Stimulated activated CD8-positive, alpha-beta memory T cell treated with anti-CD3 and anti-CD28 coated beads, Interleukin-4, amount 100 ng/mL, for 4 hours (primary cell): ENCODE measurements at places on chromosomes 1 and 21.

- DNase-seq = no peak
Measured at GRCh38 chr21:41219498-41220207, 51.7 kb downstream of the BACE2 start.

DNA sequence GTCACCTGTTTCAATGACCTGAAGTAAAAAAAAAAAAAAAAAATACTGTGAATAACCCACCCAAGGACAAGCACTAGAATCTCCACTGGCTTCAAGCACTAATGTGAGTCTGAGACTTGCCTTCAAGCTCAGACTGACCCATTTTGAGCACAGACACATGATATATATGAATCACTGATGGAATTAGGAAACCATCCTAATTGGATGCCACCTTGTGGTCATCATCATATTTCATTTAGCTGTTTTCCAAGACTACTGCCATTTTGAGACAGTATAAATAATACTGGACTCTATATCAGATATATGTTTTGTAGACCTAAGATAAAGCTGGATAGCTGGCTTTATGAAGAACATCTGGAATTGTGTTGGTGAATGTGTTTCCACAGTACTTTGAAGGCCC, 1232.0 kb downstream of the KCNT2 start:
- no peak for DNase-seq

DNA sequence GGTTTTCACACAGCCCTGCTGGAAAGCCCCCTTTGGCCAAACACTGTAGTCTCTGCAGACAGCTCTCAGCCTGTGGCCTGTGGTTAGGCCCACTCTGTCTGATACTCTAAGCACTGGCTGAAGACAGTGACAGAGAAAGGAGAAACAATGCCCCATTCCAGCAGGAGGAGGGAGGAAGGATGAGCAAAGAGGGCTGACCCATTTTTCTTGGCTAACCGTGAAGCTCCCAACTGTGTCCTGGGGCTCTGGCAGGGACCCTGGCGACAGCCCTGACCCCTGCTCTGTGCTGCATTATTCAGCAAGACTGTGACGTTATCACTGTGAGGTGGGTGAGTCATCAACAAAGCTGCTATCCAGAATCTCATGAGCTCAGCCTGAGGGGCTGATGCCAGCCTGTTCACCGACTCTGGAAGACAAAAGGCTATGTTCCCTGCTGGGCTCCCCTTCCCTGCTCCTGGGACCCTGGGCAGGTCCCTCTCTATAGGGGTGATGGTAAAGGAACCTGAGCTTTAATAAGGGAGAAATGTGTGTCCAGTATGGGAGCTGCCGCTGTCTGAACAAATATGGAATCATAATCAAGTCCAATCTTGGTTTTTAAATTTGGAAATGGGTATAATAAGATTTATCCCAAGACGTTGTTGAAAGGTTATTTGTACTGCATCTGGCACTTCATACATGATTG, 107.0 kb downstream of the RHOU start:
- DNase-seq = no peak

DNA sequence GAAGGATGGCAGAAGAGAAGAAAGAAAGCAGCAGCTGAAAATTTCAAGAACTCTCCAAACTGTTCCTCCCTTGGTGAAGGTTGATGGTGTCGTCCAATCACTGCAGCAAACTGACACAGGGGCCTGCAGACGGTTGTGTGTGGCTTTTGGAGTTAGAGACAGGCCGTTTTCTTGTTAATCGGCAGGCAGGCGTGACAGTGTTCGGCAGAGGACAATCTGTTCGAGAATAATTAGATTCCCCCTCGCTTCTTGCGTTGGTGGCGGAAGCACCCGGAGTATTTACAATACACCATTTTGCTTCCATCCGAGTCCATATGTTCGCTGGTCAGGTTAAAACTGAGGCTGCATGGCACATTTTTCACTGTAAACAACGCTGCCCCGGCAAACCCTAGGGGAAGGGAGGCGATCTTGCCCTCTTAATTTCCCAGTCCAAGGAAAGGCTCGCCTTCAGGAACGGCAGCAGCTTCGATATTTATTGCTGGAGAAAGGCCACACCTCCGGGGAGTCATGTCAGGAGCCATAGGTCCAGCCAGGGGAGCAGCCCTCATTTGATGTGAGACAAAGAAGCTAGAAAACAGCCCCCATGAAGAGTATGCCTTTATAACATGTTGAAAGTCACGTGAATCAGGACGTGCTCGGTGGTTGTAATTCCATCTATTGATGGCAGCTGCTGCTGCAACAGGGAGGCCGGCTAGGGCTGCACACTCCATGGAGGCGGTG, 360.1 kb downstream of the SMYD3 start:
- no peak for DNase-seq

GRCh38 chr21:38377165-38378088, 120.6 kb downstream of the KCNJ15 start:
- no peak for DNase-seq

DNA sequence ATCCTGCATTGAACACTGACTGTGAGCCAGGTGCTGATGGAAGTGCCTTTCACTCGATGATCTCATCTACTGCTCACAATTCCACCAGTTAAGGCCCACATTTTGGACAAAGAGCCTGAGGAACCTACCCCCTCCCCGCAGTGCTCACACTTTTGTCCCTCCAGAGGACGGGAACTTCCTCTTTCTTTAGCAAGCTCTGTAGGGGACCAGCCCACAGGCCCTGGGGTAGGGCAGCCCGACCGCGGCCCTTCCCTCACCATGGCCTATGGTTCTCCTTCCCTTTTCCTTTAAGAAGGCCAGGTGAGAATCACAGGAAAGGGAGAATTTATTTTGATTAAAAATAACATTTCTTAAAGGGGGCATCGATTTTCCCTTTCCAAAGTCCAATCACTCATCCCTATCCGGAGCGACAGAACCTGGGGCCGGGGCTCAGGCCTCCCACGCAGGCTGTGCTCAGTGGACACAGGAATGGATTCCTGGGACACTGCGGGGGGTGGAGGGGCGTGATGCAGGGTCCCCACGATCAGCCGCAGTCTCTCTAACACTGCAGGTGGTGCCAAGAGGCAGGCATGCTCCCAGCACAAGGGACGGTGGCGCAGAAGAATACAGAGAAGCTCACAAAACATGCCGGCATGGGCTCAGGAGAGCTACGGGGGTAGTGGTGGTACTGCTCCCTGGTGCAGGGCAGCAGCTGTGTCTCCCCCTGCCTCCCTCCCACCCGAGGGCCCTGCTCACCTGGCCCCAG, 8.9 kb upstream of the KCNE1 start:
- no peak for DNase-seq

GRCh38 chr1:62597281-62597680, at the start of gene ANGPTL3:
ANGPTL3 (plus strand) TSS chr1:62597520; CDS start chr1:62597567, 47 bp downstream.
- DNase-seq = no peak

DNA sequence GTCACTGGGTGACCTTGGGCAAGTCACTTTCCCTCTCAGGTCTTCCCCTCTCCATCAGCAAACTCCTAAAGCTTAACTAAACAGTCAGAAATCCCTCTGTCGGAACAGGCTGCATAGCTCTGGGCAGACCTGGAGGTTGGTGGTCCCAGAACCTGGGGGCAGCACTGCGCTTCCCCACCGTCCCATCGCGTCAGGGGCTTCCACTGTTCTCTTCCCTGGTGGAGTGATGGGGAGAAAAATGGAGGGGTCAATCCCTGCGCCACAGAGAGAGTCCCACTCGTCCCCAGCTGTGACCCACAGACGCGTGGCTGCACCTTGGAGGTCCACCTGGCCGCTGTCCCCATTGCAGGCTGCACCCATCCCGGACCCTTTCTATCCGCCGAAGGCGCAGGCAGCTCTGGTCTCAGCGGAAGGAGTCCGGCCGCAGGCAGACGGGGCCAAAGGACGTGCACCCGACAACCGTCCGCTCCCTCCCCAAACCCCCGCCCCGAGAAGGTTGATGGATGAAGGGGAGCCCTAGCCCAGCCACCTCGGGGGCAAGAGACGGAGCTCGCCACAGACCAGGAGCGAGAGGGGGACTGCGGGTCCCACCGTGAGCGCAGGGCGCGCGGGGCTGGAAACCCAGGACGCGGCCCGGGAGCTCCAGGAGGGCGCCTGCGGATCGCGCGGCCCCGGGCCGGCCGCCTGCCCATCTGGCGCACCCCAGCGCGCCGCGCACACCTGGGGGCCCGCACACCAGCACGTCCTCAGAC, 588 bp upstream of the WNT3A start:
- no peak for DNase-seq

DNA sequence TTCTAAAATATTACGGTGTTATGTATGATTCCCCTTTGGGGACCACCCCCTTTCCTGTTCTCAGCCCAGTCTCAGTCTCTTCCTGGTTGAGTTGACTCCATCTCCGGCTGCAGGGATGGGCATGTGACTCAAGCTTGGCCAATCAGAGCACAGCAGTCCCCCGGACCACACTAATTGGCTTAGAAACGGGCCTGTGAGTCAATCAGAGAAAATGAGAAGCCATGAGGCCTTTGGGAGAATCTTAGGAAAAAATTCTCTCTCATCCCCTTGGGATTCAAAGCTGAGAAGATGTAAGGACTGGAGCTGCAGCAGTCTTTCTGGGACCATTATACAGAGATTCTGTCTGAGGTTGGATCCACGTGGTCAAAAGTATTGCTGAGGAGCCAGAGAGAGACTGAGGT, 10.7 kb upstream of the FHAD1 start:
- no peak for DNase-seq

GRCh38 chr21:30209601-30210000, 6.3 kb downstream of the CLDN8 start:
- no peak for DNase-seq

DNA sequence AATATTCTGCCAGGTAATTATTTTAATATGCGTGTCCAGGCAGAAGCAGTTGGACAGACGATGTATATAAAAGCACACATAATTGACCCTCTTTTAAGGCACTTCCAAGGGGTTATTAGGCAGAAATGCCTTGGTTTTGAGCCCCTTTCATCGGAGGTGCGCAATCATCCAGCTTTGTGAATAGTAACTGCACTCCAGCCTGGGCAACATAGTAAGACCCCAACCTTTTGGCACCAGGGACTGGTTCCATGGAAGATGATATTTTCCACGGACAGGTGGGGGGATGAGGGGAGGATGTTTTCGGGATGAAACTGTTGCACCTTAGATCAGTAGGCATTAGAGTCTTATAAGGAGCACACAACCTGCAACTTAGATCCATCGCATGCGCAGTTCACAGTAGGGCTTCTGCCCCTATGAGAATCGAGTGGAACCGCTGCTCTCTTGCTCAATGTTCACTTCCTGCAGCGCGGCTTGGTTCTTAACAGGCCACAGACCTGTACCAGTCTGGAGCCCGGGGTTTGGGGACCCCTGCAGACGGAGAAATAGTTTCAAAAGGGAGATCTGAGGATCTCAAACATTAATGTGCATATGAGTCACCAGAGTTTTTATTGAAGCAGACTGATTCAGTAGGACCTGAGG, 1.8 kb upstream of the MCOLN2 start:
- peak; percentile 33 for DNase-seq

DNA sequence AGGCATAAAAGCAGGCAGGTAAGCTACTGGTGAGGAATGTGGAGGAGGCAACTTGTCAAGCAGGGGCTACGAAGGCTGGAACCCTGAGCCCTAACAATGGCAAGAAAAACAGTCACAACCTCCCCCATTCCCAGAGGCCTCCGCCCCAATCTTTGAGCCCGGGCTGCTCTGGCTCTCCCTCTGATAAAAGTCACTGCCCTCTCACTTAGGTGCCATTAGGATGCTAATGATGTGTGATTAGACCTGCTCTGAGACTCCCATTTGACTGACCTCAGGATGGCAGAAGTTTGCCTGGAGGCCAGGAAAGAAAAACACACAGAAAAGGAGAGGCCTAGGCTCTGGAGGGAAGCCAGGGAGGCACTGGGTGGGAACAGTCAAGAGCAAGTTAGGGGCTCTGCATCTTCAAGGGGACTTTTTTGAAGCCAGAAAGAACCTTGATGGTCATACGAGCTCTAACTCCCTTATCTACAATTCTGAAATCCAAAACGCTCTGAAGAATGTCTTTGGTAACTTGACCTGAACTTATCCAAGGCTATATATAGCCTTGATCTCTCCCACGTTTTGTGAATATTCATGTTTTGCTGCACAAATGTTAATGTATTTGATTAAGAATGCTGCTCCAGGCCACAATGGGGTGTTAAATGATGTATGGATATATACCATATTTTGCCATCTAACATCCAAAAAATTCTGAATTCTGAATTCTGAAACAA, 98.9 kb downstream of the TRABD2B start:
- DNase-seq = no peak

- DNase-seq = no peak
Measured at GRCh38 chr1:205568469-205569361, 63.1 kb downstream of the ELK4 start.

DNA sequence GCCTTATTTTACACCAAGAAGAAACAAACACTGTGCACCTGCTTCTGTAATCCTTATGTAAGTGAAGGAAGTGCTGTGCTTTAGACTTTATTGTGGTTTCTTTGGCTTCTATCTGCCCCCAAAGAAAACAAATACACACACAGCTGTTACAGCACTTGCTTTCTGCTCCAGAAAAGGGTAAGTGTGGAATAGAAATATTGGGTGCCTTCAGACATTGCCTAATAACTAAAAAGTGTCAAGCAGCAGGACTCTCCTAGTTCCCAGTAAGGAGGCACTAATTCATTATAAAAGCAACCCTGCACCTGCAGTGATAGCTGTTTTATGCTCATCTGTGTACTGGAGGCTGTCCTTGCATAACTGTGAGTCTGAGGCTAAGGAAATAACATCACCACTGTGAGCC, 23.4 kb upstream of the PRRX1 start:
- no peak for DNase-seq

DNA sequence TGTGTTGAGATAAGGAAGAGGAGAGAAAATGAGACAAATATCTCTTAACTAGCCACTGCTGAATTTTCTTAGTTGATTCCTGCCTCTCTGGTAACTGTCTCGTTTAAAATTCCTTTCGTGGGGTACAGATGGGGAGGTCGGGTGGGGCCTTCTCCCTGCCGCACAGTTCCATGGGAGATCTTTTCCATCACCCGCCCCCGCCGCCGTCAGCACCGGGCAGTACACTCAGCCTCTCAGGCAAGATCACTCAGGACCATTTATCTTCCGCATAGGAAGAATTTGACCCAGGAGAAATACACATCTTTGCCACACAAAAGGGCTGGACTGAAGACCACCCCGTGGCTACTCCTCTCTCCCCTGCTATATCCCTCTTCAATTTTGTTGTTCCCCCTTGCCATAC, 2.3 kb upstream of the VPS26C start:
- DNase-seq = no peak

- no peak for DNase-seq
Measured at GRCh38 chr1:87052961-87053360, 138.5 kb downstream of the HS2ST1 start.

GRCh38 chr1:172599912-172600311, 59.0 kb upstream of the FASLG start:
- DNase-seq = no peak
